NCI-H1417 treated with DMSO at 0.1 percent for 48 hours (cell line): ENCODE measurements at places on chromosomes 16 and 17.

- DNase-seq, result no peak
Measured at GRCh38 chr16:52316241-52316640, 230.7 kb downstream of the TOX3 start.

GRCh38 chr16:49581630-49582298 is 208.2 kb downstream of the C16orf78 start:
- DNase-seq, result no peak

DNA sequence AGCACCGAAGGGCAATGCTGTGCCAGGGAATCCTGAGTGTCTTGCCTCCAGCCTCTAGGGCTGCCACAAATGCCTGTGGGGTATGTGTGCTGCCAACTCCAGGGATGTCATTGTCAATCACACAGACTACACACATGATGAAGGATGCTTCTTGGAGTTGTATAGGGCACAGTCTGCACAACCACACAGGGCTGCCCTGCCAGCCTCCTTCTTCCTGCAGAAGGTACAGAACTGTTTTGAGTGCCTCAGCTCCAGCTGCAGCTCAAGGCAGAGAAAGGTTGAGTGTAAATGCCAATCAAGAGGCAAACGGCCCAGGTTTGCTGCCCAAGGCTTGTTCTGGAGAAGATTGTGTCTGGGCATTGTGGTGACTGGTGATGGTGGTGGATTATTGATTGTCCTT is 15.6 kb downstream of the SCNN1B start:
- no peak for DNase-seq

DNA sequence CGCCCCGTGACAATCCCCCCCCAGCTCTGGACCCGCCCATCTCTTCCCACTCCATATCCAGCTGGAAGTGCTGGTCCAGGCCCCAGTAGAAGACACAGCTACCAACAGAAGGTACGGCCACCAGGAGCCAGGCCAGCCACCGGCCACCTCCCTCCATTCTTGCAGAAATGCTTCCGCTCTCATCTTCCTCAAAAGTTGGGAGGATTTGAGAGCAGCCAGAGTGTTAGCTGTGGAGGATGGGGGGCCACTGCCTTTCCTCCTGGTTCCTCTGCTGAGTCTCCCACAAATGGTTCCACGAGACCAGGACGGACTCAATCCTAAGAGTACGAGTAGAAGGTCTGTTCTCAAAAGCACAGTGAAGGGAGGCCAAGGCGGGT is 78.3 kb downstream of the GAS7 start:
- DNase-seq, result no peak

DNA sequence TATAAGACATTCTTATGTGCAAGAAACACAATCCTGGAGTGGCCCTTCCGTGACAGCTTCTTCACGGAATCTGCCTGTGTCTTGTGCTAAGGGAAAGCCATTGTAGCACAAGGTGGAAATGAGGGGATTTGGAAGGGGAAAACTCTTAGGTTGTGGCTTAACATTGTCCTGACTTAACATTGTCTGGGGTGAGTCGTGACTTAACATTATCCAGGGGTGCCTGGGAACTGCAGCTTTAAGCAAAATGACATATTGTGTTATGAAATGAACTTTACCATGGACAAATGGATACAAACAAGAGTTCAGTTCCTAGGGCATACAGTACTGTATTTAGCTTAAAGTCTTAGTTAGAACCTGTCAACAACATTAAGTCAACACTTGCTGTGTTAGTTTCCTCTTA is 323.9 kb downstream of the CPPED1 start:
- DNase-seq, result no peak
